ENCODE measurements at places on chromosomes 7 and 10. TPM values are rescaled to one million over a fixed set of nuclear protein-coding genes. Genes with fewer than 3 reads are reported as not detected.

DNA sequence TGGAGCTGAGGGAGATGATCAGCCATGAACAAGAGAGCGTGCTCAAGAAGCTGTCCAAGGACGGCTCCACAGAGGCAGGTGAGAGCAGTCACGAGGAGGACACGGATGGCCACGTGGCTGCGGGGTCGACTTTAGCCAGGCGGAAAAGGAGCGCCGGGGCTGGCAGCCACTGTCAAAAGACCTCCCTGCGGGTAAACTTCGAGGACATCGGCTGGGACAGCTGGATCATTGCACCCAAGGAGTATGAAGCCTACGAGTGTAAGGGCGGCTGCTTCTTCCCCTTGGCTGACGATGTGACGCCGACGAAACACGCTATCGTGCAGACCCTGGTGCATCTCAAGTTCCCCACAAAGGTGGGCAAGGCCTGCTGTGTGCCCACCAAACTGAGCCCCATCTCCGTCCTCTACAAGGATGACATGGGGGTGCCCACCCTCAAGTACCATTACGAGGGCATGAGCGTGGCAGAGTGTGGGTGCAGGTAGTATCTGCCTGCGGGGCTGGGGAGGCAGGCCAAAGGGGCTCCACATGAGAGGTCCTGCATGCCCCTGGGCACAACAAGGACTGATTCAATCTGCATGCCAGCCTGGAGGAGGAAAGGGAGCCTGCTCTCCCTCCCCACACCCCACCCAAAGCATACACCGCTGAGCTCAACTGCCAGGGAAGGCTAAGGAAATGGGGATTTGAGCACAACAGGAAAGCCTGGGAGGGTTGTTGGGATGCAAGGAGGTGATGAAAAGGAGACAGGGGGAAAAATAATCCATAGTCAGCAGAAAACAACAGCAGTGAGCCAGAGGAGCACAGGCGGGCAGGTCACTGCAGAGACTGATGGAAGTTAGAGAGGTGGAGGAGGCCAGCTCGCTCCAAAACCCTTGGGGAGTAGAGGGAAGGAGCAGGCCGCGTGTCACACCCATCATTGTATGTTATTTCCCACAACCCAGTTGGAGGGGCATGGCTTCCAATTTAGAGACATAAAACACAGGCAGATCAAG is 3.3 kb downstream of the GDF2 start:
- DNase-seq: no peak

GRCh38 chr10:70939441-70940003 is 51.2 kb upstream of the PCBD1 start:
- no peak for DNase-seq

GPR15LG gene
- total RNA-seq: not detected

DNA sequence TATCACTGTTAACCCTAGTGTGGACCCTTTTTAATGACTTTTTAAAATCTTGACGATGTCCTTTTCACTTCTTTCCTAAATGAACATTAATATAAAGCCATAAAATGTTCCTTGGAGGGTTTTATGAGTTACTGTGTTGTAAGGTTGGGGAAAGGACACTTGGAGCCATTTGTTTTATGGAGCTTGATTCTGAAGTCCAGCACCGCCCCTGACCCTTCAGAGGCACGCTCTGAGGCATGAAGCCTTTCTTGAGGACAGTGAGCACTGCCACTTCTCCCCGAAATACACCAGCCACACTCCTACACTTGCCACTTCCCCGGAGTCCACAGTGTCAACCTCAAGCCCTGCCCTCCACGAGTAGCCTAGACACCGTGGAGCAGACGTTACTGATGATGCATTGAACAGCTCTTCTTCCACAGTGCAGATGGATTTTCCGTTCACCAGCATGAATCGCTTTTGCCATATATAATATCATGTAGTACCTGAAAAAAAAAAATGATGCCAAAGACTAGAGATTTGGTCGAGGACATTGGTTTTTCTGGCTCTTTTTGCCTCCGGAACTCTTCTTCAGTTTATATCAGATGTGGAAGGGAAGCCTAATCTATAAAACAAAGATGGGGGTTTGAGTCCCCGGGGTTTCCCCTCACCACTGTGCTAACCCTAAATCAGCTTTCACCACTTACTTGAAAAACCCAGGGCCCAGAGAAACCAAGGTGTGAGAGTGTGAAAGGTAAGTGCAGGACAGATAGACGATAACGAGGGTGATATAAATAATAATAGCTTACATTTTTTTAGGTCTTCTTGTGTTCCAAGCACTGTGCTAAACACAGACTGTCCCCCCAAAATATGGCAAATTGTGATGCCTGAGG is 652.6 kb upstream of the GALNT17 start:
- DNase-seq: no peak

DNA sequence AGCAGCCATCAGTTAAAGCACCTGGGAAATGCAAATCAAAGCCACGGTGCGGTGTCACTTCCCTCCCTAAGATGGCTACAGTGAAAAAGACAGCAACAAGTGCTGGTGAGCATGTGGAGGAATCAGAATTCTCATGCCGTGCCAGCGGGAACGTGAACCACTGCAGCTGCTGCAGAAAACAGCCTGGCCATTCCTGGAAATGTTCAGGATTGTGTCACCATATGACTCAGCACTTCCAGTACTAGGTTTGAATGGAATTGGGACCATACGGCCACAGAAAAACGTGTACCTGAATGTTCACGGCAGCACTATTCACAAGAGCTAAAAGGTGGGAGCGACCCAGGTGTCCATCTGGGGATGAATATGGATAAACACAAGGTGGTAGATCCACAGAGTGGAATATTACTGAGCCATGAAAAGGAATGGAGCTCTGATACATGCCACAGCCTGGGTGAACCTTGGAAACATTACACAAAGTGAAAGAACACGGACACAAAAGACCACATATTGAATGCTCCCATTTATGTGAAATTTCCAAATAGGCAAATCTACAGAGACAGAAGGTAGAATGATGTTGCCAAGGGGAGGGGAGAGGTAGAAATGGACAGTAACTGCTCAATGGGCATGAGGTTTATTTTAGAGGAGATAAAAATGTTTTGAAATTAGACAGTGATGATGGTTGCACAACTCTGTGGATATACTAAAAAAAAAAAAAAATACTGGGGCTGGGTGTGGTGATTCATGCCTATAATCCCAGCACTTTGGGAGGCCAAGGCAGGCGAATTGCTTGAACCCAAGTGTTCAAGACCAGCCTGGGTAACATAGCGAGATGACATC is 61.6 kb downstream of the MICALL2 start:
- no peak for DNase-seq

GRCh38 chr7:137306748-137307147 is 36.8 kb downstream of the PTN start:
- DNase-seq: no peak

DNA sequence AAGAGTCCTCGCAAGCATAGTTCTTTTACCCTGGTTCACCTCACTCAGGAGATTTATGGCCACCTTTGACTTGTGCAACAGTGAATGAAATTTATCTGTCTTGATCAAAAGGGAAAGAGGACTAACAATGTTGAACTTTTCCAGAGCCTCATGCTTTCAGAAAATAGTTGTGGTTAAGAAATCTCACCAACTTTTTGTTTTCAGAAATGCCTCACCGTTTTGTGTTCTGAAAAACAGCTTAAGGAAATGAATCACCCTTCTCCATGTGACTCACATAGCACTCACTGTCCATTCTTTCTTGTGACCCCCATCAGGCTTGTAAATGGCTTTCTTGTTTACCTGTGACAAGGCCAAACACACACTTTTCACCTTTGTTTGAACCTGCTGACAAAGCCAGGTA is 148.6 kb upstream of the FAM3C start:
- no peak for DNase-seq

GJD4 gene
- total RNA-seq: not detected

DNA sequence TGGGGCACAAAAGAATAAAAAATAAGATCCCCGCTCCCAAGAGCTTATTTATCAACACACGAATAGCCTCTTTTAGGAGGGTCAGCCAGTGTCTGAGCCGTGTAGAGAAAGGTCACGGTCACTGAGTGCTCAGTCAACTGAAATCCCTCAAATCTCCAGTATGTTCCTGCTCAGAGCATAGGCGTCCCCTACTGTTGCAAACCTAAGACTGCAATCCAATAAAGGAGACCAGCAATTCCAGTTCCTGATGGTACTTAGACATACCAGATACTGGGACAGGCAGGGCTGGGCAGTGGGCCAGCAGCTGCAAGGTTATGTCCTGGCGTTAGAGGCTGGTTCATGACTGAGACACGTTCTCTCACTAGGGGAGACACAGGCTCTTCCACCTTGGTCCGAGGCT is 93.6 kb downstream of the CACNB2 start:
- DNase-seq: peak; percentile 78

ANKRD61 gene
- not detected for total RNA-seq

GRCh38 chr7:148939128-148939755 is 55.2 kb upstream of the EZH2 start:
- no peak for DNase-seq

DNA sequence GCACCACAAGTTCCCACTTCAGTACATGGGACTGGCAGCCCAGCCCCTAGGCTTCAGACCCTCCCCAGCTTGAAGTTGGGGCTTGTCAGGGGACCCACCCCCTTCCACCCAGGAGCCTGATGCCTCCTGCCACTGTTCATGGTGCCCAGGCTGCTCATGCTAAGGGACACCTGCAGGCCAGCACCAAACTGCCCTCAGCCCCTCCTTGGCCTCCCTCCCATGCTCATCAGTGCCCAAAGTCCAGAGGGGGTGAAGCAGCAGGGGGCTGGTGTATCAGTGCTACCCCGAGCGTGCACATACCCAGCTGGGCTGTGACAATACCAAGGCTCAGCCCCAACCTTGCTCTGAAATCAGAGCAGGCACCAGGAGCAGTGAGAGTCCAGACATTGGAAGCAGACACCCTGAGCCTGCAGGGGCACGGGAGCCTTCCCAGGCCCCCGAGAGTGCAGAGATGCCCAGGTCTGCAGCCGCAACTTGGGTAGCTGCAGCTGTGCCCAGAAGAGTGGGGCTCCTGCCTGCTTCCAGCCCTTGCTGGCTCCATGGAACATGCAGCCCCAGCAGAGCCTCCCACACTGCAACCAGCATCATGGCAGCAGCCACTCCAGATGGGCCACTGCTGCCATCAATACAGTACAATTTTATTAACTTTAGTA is 79.0 kb downstream of the MTERF1 start:
- no peak for DNase-seq

- peak; percentile 95 for DNase-seq
These were observed 15.5 kb downstream of the ZMIZ1 start for GRCh38 chr10:79084012-79084971.

DNA sequence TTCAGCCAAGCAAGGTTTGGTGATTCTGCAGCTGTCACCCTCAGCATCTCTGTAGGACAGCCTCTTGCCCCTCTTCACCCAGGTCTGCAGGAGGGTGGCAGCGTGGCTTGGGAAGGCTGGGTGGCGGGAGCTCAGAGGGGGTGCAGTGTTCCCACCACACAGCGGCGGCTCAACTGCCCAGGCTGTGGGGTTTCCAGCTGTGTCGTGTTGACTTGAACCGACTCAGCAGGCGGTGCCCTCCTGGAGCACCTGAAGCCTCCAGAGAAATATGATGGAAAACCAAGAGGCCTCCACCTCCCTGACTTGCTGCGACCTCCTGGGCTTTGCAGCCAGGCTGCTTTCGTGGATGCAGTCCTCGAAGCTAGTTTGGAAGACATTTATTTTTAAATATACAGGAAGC is 68.0 kb upstream of the KLF6 start:
- no peak for DNase-seq

DNA sequence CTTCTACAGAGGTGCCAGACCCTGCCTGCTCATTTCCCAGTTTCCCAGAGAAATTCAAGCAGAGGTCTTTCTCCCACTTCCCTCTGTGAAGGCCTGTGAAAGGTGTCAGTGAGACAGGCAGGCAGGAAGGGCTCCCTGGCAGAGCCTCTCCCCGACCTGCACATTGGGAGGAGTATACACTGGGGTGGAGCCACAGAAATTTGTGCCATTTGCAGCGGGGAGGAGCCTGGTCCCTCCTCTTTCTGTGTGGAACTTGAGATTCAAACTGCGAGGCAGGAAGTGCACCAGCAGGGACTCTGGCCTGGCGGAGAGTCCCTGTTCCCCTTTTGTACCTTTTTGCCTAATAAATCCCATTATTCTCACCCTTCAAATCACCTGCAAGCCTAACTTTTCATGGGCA is 54.6 kb upstream of the OPN4 start:
- DNase-seq: no peak
